Fibroblast of villous mesenchyme (primary cell): ENCODE measurements at places on chromosomes 5 and 9. TPM values are rescaled to one million over a fixed set of nuclear protein-coding genes. Genes with fewer than 3 reads are reported as not detected.

Gene WHRN
- 1.3 and 1.6 TPM in 2 replicates for total RNA-seq

Gene PCDHB2
- total RNA-seq: under 0.01 and 0.32 TPM in 2 replicates

Gene PCDHGA10
- total RNA-seq: 11.7 and 12.2 TPM in 2 replicates

Gene TTC16
- total RNA-seq: not detected in 2 replicates

Gene GABRP
- not detected in 2 replicates for total RNA-seq

Gene ANKRD34B
- total RNA-seq: not detected in 2 replicates

Gene WDR38
- total RNA-seq: not detected in 2 replicates

Gene GMCL2
- not detected in 2 replicates for total RNA-seq

Gene MARCOL
- total RNA-seq: not detected in 2 replicates

Gene SPINK4
- total RNA-seq: not detected in 2 replicates

Gene SELENOP
- total RNA-seq: 15.5 and 31.1 TPM in 2 replicates

Gene ARL14EPL
- not detected in 2 replicates for total RNA-seq

Gene PCDHA5
- total RNA-seq: under 0.01 TPM in 2 replicates

Gene CCNJL
- total RNA-seq: 0.86 and 1.3 TPM in 2 replicates

Gene C5orf58
- total RNA-seq: not detected in 2 replicates

Gene GABRB2
- total RNA-seq: under 0.01 TPM in 1 of 2 replicates, not detected in the other

Gene EXOC3
- 31.2 and 32.4 TPM in 2 replicates for total RNA-seq

Gene NIPAL4
- 1.7 and 2.3 TPM in 2 replicates for total RNA-seq

Gene DMRTA1
- 0.32 and 0.86 TPM in 2 replicates for total RNA-seq

Gene TBC1D2
- total RNA-seq: 56.4 and 78.6 TPM in 2 replicates

Gene GZMA
- not detected in 2 replicates for total RNA-seq
